HCEC 1CT (cell line): ENCODE measurements at places on chromosomes 2 and 18.
A peak's percentile ranks its signal among the peaks of the same experiment; 100 is the strongest.

- DNase-seq, result peak; percentile 28
Observed at GRCh38 chr2:58604096-58604495, 363.0 kb upstream of the FANCL start.

DNA sequence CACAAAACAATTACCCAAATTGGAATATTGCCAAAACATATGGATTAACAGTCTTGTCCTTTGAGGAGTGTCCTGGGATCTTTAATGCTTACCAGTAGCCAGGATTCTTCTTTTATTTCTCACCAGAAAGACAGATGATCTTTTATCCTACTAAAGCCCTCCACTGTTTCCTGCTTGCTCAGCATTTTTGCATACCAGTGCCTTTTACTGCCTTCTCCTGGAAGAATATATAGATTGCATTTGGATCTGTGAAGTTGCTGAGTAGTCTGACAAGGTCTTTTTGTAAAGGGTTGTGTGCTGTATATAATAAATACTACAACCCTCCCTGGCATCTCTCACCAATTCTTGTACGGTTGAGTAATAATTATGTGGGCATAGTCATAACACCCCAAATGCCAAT, 652.2 kb downstream of the LRRTM4 start:
- no peak for DNase-seq

DNA sequence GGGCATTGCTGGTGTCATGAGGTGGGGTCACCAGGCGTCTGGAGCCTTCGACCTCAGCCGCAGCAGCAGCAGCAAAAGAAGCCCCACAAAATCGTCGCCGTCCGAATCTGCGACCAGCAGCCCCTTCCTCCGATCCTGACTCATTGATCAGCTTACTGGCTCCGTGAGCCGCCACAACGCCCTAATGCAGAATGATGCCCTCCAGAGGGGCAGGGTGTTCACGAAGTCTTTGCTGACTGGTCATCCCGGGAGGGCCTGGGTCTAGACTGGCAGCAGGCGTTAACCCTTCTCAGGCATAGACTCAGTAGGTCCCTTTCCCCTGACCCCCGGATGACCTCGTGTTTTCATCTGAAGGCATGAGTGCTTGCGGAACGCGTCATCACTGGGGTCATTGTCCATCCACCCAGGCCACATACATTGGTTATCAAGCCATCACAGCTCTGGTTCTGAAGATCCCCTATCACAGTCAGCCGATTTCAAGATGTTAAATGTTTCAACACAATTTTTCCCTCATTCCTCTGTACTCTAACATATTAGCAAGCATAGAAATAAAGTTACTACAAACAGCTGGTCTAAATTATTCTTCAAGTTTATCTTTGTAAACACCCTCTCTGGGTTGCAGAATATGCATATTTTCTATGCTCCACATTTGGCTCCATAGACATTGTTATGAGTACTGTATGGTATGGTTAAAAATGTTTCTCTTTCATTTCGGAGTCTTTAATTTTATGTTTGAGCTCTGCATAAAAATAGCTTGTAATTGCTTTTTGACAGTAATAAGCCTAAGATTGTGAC, 83.3 kb upstream of the SALL3 start:
- no peak for DNase-seq

GRCh38 chr2:201258666-201259615, 1.4 kb upstream of the CASP8 start:
- DNase-seq, result no peak

DNA sequence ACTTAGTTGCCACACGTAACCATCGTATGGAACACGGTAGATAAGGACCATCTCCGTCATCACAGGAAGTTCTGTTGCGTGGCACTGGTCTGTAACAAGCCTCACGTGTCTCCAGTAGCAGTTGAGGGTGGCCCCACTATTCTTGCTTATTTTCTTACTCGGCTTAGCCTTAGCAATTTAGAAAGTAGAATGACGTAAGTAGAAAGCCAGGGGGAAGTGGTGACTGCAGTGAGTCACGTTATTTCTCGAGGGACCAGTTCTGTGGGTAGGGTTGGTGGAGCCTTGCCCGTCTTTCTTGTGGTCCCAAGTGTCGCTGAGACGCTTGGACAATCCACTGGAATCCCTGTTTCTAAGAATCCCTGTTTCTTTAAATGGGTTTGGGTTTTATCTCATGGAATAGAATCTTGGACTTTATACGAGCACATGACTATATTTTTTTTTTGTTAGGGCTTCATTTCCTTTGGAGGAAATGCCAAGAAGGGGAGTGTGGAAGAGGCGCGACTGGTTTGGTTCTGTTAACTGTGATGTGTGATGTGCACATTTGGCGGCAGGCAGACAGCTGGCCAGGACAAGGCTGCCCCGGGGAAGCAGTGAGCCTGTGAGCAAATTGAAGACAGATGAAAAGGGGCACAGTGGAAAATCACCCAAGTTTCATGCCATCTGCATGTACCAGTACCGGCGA, 96.2 kb downstream of the CABLES1 start:
- DNase-seq, result no peak

GRCh38 chr2:174593041-174593440, 4.6 kb downstream of the WIPF1 start:
- no peak for DNase-seq

DNA sequence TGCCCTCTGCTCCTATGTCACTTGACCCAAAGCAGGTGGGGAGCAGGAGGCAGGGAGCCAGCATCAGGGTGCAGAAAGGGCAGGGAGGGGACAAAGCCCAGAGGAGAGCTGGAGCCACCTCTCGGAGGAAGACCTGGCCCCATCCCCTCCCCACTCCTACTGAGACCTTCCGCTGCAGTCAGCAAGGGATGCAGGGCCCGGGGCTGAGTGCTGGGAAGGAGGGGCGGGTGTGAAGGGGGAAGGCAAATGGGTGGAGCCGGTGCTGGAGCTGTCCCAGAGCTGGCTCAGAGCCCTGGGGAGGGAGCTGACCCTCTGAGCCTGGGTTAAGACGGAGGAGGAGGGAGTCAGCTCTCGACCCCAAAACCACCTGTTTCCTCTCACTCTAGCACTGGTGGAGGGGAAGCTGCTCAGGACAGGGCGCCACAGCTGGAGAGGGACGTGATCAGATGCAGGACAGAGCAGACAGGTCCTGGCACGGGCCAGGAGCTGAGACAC, 33.8 kb downstream of the HS1BP3 start:
- no peak for DNase-seq

GRCh38 chr2:96195410-96196066, 13.1 kb downstream of the STARD7 start:
- DNase-seq, result peak; percentile 89

GRCh38 chr2:154226931-154227330, 355.2 kb downstream of the GALNT13 start:
- no peak for DNase-seq

DNA sequence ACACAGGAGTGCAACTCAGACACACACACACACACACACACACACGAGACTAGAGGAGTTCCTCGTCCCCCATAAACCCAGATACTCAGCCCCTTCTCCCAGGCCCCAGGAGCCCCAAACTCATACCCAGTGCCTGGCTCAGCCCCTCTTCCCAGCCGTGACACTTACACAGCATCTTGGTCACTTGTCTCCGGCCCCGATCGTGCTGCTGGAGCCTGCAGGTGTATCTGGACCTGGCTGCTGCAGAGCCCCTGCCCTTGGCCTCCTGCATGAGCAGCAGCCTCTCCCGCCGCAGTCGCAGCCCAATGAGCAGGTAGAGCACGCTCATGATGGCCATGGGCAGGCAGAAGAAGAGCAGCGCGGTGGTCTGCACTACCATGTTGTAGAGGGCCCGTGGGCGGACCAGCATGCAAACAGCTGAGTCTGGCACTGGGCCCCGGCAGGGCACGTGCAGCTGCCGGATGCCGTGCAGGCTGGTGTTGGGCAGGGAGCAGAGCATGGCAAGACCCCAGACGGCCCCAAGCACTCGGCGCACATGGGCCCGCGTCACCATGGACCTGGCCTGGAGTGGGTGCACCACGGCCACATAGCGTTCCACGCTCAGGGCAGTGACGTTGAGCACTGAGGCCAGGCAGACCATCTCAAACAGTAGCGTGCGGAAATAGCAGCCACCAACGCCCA, 2.1 kb downstream of the NMUR1 start:
- DNase-seq, result no peak

GRCh38 chr2:64738026-64738425, 84.3 kb upstream of the SERTAD2 start:
- DNase-seq, result no peak

DNA sequence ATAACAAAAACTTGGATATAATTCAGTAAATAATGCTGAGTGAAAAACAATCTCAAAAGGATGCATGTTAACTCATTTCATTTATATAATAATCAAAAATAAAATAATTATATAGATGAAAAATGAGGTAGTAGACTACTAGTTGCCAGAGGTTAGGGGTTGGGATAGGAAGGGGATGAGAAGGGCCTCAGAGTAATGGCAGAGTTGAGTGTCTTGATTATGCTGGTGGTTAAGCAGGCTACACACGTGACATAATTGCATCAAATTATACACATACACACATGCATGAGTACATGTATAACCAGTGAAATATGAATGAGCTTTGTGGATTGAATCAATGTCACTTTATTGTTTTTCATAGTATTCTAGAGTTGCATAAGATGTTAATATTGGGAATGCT, 201.0 kb downstream of the RIT2 start:
- no peak for DNase-seq

DNA sequence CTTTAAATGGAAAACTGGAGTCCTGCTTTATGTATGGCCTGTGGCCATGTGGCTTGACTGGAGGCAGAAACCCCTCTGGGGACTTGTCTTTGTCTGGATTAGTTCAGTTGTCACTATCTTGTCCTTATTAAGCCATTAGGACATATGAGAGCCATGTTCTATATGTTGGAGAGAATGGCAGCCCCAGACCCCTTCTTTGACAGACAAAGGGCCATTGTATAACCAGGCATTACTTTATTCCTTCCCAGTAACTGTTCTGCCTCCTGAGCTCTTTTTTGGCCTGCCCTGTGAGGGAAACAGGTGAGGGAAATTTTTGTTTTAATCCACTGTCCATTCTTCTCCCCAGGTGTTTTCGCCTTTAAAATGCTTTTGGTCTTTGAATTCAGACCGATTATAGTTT, 43.3 kb downstream of the FSHR start:
- DNase-seq, result no peak

GRCh38 chr2:71962350-71962749, 185.3 kb downstream of the CYP26B1 start:
- DNase-seq, result no peak
